Cardiac muscle cell (in vitro differentiated cells and primary cell): ENCODE measurements at places on chromosomes 7 and 10. TPM values are rescaled to one million over a fixed set of nuclear protein-coding genes. Genes with fewer than 3 reads are reported as not detected.

DNA sequence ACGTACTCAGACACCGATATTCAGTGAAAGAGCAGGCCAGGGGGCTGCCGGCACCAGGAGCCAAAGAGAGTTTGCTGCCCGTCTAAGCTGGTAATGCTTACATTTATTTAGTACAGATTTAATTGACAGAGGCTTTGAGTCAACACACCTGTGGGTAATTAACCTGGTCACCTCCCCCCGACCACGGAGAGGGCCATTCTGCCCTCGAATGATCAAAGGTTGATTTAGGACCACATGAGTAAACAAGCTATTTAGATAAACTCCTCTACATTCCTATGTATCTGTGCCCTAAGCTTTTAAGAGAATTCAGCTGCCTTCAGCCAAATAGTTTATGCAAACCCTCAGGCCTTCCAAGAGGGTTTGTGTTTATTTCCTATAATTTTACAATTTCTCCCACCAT lies 164.8 kb downstream of the IPMK start:
- no peaks in the 10 kb centered on the region for H3K36me3 ChIP-seq
- no peak overlapping the region for H3K27ac ChIP-seq
- H3K27me3 ChIP-seq = no peaks in the 10 kb centered on the region

GRCh38 chr7:55946545-55946944 lies 5.1 kb upstream of the MRPS17 start:
- no peak for DNase-seq
- H3K36me3 ChIP-seq = no peaks in the 10 kb centered on the region
- H3K4me3 ChIP-seq = no peak overlapping the region
- no peak overlapping the region for H3K27ac ChIP-seq
- H3K4me1 ChIP-seq = no peaks in the 10 kb centered on the region

- peak; percentile 52 for DNase-seq
- peaks cover 72% of the 10 kb centered on the region for H3K36me3 ChIP-seq
- peak overlapping the region; percentile 49 for H3K27ac ChIP-seq
Observed at GRCh38 chr10:92024700-92025099, 101.1 kb downstream of the BTAF1 start.

GRCh38 chr7:136452949-136453348 lies 415.5 kb upstream of the CHRM2 start:
- no peak overlapping the region for H3K27ac ChIP-seq
- H3K4me1 ChIP-seq = no peaks in the 10 kb centered on the region
- no peak for DNase-seq

DNA sequence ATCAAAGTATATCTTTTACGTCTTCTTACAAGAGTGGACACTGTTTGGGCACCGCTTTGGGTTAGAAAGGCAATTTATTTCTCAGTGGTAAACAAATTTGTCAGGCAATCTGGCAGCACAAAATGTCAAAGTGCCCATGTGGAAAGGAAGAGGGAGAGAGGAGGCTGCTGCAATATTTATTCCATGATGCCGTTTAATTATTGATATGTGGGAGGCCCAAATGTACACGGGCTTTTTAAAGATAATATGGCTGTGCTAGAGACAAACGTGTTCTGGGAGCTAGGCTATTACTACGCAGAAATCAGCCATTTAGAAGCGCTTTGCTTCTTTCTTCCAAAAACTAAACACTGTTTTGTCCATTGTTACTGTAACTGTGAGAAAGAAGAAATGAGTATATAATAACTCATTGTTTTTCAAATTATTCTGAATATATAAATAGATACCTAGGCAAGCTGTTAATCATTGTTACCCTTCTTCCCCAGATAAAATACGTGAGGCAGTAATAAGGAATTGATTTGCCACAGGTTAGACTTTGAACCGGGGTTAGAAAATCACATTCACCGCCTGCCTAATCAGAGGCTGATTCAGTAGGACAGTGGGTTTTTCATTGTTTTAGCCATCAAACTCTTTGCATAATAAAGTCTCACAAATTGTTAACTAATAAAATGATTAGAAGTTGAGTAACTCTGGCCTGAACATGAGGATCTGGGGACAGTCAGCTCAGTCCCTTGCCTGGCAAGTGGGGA lies 116.5 kb upstream of the FRMD4A start:
- no peak for DNase-seq
- no peaks in the 10 kb centered on the region for H3K4me1 ChIP-seq
- H3K4me3 ChIP-seq = no peak overlapping the region
- H3K36me3 ChIP-seq = no peaks in the 10 kb centered on the region
- no peak overlapping the region for H3K27ac ChIP-seq

DNA sequence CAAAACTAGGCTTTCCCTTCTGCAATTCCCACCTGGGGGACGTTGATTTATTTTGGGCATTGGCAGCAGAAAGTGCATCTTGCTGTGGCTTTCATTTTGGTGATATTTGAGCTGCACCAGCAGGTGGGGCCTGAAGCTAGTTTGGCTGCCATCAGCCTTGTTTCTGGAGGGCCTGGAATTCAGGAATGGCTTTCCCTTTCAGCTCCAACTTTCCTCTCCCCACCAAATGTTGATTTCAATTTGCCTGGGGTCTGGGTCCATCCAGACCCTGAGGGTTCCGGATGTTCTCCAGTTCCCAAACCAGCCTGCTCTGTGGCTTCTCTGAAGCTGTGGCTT lies 640.4 kb downstream of the TYW1 start:
- H3K4me1 ChIP-seq = no peaks in the 10 kb centered on the region
- peak; percentile 8 for DNase-seq
- no peaks in the 10 kb centered on the region for H3K36me3 ChIP-seq
- no peak overlapping the region for H3K4me3 ChIP-seq
- H3K27ac ChIP-seq = no peak overlapping the region

GRCh38 chr10:25059990-25060389 lies 43.6 kb downstream of the THNSL1 start:
- H3K27me3 ChIP-seq = no peaks in the 10 kb centered on the region
- H3K4me3 ChIP-seq = no peak overlapping the region
- H3K27ac ChIP-seq = no peak overlapping the region
- peak; percentile 95 for DNase-seq
- H3K4me1 ChIP-seq = no peaks in the 10 kb centered on the region

- H3K27me3 ChIP-seq = no peaks in the 10 kb centered on the region
- H3K4me3 ChIP-seq = no peak overlapping the region
- H3K27ac ChIP-seq = no peak overlapping the region
- H3K36me3 ChIP-seq = no peaks in the 10 kb centered on the region
Observed at GRCh38 chr10:90847436-90847835, 10.4 kb downstream of the HTR7 start.

DNA sequence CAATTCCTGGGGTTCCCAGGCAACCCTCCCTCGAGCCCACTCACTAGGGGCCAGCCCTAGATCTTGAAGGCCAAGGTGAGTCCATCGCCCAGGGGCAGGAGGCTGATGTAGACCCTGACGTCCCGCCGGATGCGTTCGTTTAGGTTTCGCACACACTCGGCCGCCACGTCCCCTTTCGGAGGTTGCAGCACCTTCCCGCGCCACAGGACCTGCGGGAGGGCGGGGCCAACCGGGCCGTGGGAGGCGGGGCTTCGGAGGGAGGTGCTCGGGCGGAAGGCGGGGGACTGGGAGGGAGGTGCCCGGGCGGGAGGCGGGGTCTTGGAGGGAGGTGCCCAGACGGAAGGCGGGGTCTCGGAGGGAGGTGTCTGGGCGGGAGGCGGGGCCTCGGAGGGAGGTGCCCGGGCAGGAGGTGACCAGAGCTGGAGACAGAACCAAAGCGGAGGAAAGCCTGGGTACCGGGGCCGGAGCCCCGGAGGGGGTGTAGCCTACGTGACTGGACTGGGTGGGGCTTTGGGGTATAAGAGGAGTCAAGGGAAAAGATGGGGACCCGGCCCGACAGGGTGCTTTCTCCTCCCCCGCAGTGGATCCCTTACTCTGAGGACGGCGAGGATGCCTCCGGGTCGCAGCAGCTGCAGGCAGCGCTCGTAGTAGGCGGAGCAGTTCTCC lies 1.6 kb downstream of the COMTD1 start:
- H3K27me3 ChIP-seq = no peaks in the 10 kb centered on the region
- peak overlapping the region; percentile 38 for H3K4me3 ChIP-seq
- peak overlapping the region; percentile 63 for H3K27ac ChIP-seq

DNA sequence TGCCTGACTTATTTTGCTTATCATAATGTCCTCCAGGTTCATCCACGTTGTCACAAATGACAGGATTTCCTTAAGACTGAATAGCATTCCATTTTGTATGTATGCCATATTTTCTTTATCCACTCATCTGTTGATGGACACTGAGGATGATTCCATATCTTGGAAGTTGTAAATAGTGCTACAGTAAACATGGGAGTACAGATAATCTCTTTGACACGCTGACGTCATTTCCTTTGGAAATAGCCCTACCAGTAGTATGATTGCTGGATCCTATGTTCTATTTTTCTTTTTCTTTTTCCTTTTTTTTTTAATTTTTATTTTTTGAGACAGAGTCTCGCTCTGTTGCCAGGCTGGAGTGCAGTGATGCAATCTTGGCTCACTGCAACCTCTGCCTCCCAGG lies 167.6 kb downstream of the CTTNBP2 start:
- no peaks in the 10 kb centered on the region for H3K27me3 ChIP-seq
- no peak for DNase-seq
- H3K27ac ChIP-seq = no peak overlapping the region
- H3K4me1 ChIP-seq = peaks cover 14% of the 10 kb centered on the region
- H3K4me3 ChIP-seq = no peak overlapping the region

GRCh38 chr7:85471740-85472139 lies 284.9 kb upstream of the SEMA3D start:
- no peaks in the 10 kb centered on the region for H3K27me3 ChIP-seq
- H3K27ac ChIP-seq = no peak overlapping the region
- DNase-seq = peak; percentile 21
- H3K36me3 ChIP-seq = no peaks in the 10 kb centered on the region
- H3K4me3 ChIP-seq = no peak overlapping the region

DNA sequence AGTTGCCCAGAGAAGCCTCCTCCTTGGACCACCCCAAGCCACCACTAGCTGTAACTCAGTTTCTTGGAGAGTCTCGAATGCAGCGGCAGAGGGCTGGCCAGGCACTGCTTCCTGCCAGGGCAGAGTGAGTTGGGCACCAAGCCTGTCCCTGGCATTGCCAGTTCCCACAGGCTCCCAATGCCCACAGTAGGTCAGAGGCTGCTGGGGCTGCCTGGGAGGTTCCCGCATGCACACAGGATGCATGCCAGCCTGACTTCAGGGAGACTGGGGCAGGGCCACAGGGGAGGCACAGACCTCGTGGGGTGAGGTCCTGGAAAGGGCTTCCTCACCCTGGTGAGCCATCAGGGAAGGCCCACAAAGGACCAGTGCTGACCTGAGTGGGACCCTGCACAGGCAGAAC lies 152.8 kb downstream of the ZNF248 start:
- H3K36me3 ChIP-seq = no peaks in the 10 kb centered on the region
- no peaks in the 10 kb centered on the region for H3K27me3 ChIP-seq
- no peak overlapping the region for H3K27ac ChIP-seq
- no peaks in the 10 kb centered on the region for H3K4me1 ChIP-seq
- no peak overlapping the region for H3K4me3 ChIP-seq
- no peak for DNase-seq

DNA sequence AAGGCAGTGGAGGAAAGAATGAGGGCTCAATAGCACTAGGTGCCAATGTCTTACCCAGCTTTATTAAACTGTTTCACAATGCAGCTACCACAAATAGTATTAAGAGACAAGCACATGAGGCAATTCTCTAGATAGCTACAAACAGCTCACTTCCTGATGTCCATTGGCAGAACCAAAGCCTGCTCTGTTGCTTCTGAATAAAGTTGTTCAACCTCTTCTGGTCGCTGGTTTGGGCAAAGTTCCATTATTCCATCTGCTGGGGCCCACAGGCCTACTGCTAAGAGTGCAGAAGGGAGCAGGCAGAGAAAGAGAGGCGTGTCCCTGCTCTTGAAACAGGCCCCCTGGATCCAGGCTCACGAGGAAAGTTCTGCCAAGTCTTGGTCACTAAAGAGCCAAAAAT lies 173.9 kb downstream of the ZNF438 start:
- H3K36me3 ChIP-seq = no peaks in the 10 kb centered on the region
- peaks cover 11% of the 10 kb centered on the region for H3K4me1 ChIP-seq
- H3K4me3 ChIP-seq = no peak overlapping the region
- DNase-seq = peak; percentile 98
- no peaks in the 10 kb centered on the region for H3K27me3 ChIP-seq

- no peak overlapping the region for H3K27ac ChIP-seq
- H3K4me1 ChIP-seq = peaks cover 8% of the 10 kb centered on the region
- no peak overlapping the region for H3K4me3 ChIP-seq
- H3K36me3 ChIP-seq = no peaks in the 10 kb centered on the region
Observed at GRCh38 chr7:17943006-17943405, 2.7 kb upstream of the SNX13 start.

The ELMO1 gene
- 5.1 and 9.6 TPM in 2 replicates for total RNA-seq

The VSTM2A gene
- not detected in 2 replicates for total RNA-seq

The CDC14C gene
- not detected in 2 replicates for total RNA-seq

The KIF11 gene
- total RNA-seq = 4.5 and 19.9 TPM in 2 replicates

The VPS37D gene
- 31.0 and 32.0 TPM in 2 replicates for total RNA-seq

The GRM3 gene
- total RNA-seq = not detected in 2 replicates

The NEBL gene
- 270 and 489 TPM in 2 replicates for total RNA-seq
